ENCODE measurements at places on chromosomes 4 and X. TPM values are rescaled to one million over a fixed set of nuclear protein-coding genes. Genes with fewer than 3 reads are reported as not detected.

ASB9 gene
- 1.3 TPM for total RNA-seq

- DNase-seq: no peak
These were observed 54.4 kb downstream of the FAT1 start for GRCh38 chr4:186669159-186669731.

DNA sequence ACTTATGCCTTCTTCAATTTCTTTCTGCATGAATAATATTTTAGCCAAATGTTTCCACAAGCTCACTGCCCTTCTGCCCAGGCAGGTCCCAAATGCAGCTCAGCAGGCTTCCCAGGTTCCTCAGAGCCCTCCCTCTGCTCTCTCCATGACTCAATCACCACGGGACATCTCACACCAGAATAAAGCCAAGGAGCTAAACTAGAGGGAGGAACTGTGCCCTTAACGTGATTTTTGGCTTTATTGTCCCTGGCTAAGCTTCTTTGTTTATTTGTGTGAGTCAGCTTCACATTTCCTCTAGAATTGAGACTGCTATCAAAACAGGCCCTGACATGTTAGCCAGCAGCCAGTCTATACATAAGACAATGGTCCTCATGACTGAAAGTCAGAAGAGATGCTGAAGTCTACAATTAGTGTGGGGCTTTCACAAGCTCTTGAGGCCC is 186.4 kb upstream of the GALNT7 start:
- DNase-seq: no peak

GRCh38 chr4:78446619-78447018 is 105.0 kb upstream of the ANXA3 start:
- no peak for DNase-seq

SPANXB1 gene
- not detected for total RNA-seq

DNA sequence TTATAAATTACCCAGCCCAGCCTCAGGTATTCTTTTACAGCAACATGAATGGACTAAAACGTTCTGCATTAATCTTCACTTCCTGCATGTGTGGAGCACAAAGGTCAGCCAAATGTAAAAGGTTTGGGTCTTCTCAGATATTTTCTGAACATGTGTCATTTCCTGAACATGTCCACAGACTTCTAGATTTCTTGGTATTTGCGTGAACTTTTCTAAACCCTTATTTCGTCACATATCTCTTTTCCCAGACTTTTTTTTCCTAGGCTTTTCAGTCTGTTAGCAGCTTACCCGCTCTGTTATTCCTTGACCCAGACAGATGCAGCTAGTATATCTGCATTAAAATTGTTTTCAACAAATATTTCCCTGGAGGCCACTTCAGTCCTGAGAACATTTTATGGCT is 57.3 kb upstream of the USP51 start:
- no peak for DNase-seq

GRCh38 chrX:110412971-110413726 is 54.5 kb downstream of the RTL9 start:
- DNase-seq: peak; percentile 56

DNA sequence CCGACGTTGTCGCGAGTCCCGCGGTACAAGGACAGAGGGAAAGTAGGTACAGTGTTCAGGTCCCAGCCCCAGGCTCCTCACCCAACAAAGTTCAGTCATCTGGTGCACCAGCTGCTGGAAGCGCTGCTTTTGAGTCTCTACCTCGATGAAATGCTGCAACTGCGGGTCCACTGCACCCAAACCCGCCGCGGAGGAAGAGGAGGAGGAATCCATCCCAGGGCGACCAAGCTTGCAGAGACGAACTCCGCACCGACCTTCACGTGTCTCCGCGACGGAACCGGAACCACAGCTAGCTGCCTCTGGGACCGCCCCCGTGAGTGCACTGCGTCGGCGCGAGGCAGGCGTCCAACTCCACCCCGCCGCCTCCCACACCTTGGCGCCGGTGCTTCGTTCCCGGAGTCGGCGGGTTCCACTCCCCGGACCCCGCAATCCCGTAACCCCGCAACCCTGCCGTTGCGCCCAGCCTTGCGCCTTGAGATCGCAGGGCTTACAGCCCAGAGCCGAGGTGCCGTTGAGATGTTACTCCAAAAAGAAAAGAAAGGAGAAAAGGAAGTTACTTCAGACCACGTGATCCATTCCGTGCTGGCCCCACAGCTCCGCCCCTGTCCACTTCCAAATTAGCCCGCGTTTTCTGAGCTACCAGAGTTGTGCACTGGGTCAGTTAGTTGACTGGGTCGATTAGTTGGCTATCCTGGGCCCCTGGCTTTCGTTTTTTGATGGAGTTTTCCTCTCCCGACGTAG is at the start of gene TIMM8A:
TIMM8A (minus strand) TSS at position 291 of the 741 bp plus-strand sequence; CDS start at position 213, 78 bp downstream.
- DNase-seq: peak; percentile 79

DNA sequence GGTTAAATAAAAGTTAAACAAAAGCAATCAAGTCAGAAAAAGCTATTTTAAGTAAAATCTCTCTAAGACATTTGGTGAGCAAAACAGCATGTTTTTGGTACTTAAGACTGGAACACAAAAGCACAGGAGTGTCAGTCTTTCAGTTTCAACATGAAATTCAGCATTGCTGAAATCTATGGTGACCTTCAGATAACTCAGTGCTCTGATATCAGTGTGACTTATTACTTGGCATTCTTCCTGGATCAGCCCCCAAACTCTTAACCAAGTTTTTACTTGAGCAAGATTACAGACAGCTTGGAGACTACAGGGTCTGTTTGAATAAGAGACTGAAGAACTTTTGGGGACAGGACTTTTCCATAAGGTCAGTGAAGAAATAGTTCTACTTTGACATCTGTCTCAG is 437.2 kb downstream of the RAPGEF2 start:
- DNase-seq: no peak

AFP gene
- total RNA-seq: not detected

DNA sequence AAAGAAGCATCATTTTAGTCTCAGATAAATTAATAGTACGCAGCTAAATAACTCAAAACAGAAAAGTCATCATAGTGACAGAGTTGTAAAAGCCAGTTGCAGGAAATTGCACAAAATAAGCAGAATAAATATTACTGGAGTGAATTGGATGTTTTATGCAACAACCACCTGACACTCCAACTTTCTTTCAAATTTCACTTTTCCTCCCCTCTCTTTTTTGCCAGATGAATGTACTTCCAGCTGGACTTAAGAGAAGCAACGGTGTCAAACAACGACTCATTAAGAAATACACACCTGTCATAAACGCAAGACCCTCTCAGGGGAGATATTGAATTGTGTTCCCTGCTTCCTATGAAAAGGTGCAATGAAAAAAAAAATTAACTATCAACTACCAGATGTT is 120.2 kb upstream of the HCCS start:
- no peak for DNase-seq

DNA sequence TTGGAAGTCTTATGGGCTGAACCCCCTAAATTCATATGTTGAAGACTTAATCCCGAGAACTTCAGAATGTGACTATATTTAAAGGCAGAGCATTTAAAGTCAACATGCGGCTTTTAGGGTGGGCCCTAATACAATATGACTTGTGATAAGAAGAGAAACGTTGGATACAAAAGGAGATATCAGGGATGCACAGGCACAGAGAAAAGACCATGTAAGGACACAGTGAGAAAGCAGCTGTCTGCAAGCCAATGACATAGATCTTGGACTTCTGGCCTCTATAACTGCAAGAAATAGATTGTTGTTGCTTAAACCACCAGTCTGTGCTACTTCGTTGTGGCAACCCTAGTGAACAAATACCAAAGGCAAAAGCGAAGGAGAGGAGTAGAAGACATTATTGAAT is 42.2 kb downstream of the GABRG1 start:
- DNase-seq: no peak

GRCh38 chrX:103254171-103254824 is 657 bp downstream of the TCEAL8 start:
- peak; percentile 26 for DNase-seq

- DNase-seq: no peak
These were observed 65.5 kb downstream of the FHDC1 start for GRCh38 chr4:153001626-153002025.

GRCh38 chr4:181194096-181194495 is 1049.1 kb upstream of the TENM3 start:
- DNase-seq: no peak

DNA sequence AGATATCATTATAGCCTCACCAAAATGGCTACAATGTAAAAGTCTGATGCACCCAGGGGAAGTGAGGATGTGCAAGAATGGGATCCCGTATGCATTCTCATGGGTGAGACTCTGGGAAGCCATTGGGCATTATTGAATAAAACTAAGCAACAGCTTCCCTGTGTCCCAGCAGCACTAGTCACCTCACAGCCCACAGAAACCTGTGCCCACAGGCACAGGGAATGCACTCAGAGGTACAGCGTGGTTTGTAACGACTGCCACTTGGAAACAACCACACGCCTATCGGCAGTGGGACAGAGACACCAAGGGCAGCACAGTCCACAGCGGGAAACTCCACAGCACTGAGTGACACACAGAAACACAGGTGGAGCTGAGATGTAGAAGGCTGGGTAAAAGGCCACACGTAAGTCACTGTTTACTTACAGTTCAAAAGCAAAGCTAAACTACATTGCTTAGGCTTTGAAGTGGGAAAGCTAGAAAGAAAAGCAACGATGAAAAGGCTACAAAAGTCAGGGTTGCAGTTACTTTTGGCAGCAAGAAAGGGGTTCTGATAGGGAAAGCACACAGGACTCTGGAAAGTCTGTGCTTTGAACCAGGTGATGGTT is 69.2 kb downstream of the HAUS3 start:
- DNase-seq: no peak

DNA sequence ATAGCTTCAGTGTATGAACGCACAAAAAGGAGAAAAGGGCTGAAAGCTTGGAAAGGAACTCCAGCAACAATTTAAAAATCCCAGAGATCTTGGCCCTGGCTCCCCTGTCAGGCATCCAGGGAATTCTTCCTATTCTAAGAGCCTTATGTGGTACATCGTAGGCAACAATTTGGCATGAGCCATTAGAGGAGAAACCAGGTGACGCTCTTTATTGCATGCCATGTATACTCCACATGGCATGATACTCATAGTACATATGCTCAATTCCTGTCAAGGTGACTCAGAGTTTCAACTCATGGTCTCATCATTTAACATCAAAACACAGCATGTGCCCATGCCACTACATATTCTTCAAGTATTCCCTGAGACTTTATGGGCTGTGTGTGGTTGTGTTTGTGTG is 191.3 kb downstream of the OR13H1 start:
- no peak for DNase-seq

TLR1 gene
- 3.5 TPM for total RNA-seq

- no peak for DNase-seq
These were observed 56.7 kb downstream of the IGFBP7 start for GRCh38 chr4:57053508-57053907.

All from left ventricle myocardium inferior (tissue), 1 donor.